ENCODE measurements at places on chromosomes 5 and 9. TPM values are rescaled to one million over a fixed set of nuclear protein-coding genes. Genes with fewer than 3 reads are reported as not detected.

The C9orf43 gene
- 0.35 TPM for total RNA-seq

The SLC34A3 gene
- total RNA-seq = not detected

The GHR gene
- 0.32 TPM for total RNA-seq

The MCTP1 gene
- total RNA-seq = 21.5 TPM

The TEK gene
- total RNA-seq = not detected

- no peaks in the 10 kb centered on the region for H3K27me3 ChIP-seq
- no peaks in the 10 kb centered on the region for H3K4me1 ChIP-seq
- no peak overlapping the region for H3K27ac ChIP-seq
- no peak overlapping the region for H3K4me3 ChIP-seq
- H3K36me3 ChIP-seq = no peaks in the 10 kb centered on the region
Measured at GRCh38 chr9:18976709-18977531, 56.1 kb downstream of the SAXO1 start.

- no peak overlapping the region for H3K27ac ChIP-seq
- H3K4me1 ChIP-seq = peaks cover 6% of the 10 kb centered on the region
- H3K4me3 ChIP-seq = peak overlapping the region; percentile 75
Measured at GRCh38 chr5:96663608-96664007, 1.4 kb downstream of the CAST start.

- H3K36me3 ChIP-seq = no peaks in the 10 kb centered on the region
- no peak overlapping the region for H3K27ac ChIP-seq
- DNase-seq = no peak
- H3K4me3 ChIP-seq = no peak overlapping the region
Measured at GRCh38 chr5:57167201-57167600, 6.7 kb upstream of the GPBP1 start.

All from GM12878 (cell line).